ENCODE measurements at places on chromosomes 2 and 18. TPM values are rescaled to one million over a fixed set of nuclear protein-coding genes. Genes with fewer than 3 reads are reported as not detected.

The SERPINB10 gene
- total RNA-seq, result not detected

The MEP1B gene
- total RNA-seq, result 0.09 TPM

- no peak overlapping the region for H3K4me3 ChIP-seq
- H3K27me3 ChIP-seq, result no peaks in the 10 kb centered on the region
- H3K36me3 ChIP-seq, result no peaks in the 10 kb centered on the region
- H3K27ac ChIP-seq, result no peak overlapping the region
- no peak for DNase-seq
- peaks cover 52% of the 10 kb centered on the region for H3K4me1 ChIP-seq
Measured at GRCh38 chr2:144683966-144684365, 164.0 kb upstream of the ZEB2 start.

GRCh38 chr18:45686891-45687611, 36.9 kb upstream of the SLC14A1 start:
- peak overlapping the region; percentile 79 for H3K4me3 ChIP-seq
- H3K27me3 ChIP-seq, result no peaks in the 10 kb centered on the region
- no peaks in the 10 kb centered on the region for H3K36me3 ChIP-seq
- peaks cover 46% of the 10 kb centered on the region for H3K4me1 ChIP-seq
- DNase-seq, result peak; percentile 43

The FNDC4 gene
- total RNA-seq, result not detected

GRCh38 chr18:58768293-58768974, 96.2 kb upstream of the ZNF532 start:
- peak overlapping the region; percentile 58 for H3K4me3 ChIP-seq
- no peaks in the 10 kb centered on the region for H3K36me3 ChIP-seq
- H3K27me3 ChIP-seq, result peaks cover 12% of the 10 kb centered on the region
- no peak overlapping the region for H3K27ac ChIP-seq
- peak; percentile 58 for DNase-seq
- peaks cover 7% of the 10 kb centered on the region for H3K4me1 ChIP-seq

DNA sequence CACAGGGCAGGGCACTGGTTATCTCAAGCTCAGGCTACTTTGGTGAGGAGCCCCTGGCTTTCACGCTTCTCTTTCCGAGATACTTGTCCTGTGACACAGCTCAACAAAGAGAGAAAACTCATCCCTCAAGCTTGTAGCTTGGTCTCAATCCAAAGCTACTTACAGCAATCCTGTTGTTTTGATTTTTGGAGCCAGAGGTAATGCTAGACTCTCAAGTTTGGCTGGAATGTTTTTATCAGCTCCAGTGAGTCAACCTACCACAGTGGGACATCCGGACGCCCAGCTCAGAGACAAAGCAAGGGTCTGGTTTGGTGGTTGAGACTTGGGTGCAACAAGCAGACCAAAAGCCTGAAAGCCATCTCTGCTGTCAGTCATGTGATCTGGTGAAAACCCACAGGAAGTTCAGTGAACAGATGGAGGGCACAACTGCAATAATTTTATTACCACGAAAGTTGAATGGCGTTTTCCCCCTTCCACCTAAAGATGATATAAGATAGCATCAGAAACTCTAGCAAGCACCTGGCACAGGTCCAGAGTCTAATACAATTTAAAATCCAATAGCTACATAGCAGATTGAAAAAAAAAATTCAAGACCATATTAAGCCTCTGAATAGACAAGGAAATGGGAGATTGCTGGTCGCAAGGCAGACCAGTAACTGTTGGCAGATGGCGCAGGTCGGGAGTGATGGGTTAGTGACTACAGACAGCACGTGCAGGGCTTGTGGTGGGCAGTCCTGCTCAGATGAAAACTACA, 102.3 kb upstream of the SMAD7 start:
- peak overlapping the region; percentile 57 for H3K4me3 ChIP-seq
- DNase-seq, result no peak
- H3K36me3 ChIP-seq, result peaks cover 8% of the 10 kb centered on the region
- H3K27me3 ChIP-seq, result no peaks in the 10 kb centered on the region
- H3K27ac ChIP-seq, result peak overlapping the region; percentile 32
- H3K4me1 ChIP-seq, result peaks cover 43% of the 10 kb centered on the region

DNA sequence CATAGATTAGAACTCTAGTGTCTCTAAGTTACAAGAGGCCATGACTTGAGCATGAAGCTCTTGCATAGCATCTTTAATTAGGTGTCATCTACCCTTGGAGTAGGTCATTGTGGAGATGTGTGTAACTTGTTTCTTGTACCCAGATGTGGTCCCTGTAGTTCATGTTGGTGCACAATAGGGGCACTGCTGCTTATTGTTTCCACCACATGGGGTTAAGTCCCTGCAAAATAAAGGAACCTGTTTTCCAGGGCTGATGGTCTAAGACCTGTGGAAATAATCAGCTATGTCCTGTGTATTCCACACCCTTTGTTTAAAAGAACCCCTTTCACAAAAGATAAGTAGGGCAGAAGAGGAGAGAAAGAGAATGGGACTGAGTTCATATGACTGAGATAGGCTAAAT, 28.6 kb downstream of the ASXL3 start:
- H3K4me3 ChIP-seq, result no peak overlapping the region
- H3K27me3 ChIP-seq, result no peaks in the 10 kb centered on the region
- DNase-seq, result no peak
- H3K4me1 ChIP-seq, result no peaks in the 10 kb centered on the region

The ANKZF1 gene
- 96.0 TPM for total RNA-seq

The CYP26B1 gene
- not detected for total RNA-seq

GRCh38 chr18:48840491-48840877, 110.3 kb downstream of the SMAD7 start:
- H3K27me3 ChIP-seq, result no peaks in the 10 kb centered on the region
- peaks cover 27% of the 10 kb centered on the region for H3K4me1 ChIP-seq
- DNase-seq, result no peak
- H3K27ac ChIP-seq, result no peak overlapping the region
- H3K36me3 ChIP-seq, result no peaks in the 10 kb centered on the region

GRCh38 chr2:112946086-112946485, 31.7 kb upstream of the IL36G start:
- H3K4me3 ChIP-seq, result no peak overlapping the region
- H3K27ac ChIP-seq, result no peak overlapping the region
- DNase-seq, result no peak
- peaks cover 11% of the 10 kb centered on the region for H3K27me3 ChIP-seq
- H3K4me1 ChIP-seq, result no peaks in the 10 kb centered on the region

The CREB1 gene
- total RNA-seq, result 112 TPM

The SLC8A1 gene
- 0.04 TPM for total RNA-seq

The TIMM21 gene
- 27.0 TPM for total RNA-seq

- DNase-seq, result no peak
- no peak overlapping the region for H3K27ac ChIP-seq
- no peak overlapping the region for H3K4me3 ChIP-seq
- no peaks in the 10 kb centered on the region for H3K36me3 ChIP-seq
- H3K27me3 ChIP-seq, result no peaks in the 10 kb centered on the region
Measured at GRCh38 chr2:74819702-74820101, 14.2 kb upstream of the HK2 start.

GRCh38 chr2:224893848-224894247, 148.4 kb downstream of the DOCK10 start:
- peak overlapping the region; percentile 95 for H3K27ac ChIP-seq
- H3K36me3 ChIP-seq, result peaks cover 65% of the 10 kb centered on the region
- peaks cover 62% of the 10 kb centered on the region for H3K4me1 ChIP-seq
- no peaks in the 10 kb centered on the region for H3K27me3 ChIP-seq

DNA sequence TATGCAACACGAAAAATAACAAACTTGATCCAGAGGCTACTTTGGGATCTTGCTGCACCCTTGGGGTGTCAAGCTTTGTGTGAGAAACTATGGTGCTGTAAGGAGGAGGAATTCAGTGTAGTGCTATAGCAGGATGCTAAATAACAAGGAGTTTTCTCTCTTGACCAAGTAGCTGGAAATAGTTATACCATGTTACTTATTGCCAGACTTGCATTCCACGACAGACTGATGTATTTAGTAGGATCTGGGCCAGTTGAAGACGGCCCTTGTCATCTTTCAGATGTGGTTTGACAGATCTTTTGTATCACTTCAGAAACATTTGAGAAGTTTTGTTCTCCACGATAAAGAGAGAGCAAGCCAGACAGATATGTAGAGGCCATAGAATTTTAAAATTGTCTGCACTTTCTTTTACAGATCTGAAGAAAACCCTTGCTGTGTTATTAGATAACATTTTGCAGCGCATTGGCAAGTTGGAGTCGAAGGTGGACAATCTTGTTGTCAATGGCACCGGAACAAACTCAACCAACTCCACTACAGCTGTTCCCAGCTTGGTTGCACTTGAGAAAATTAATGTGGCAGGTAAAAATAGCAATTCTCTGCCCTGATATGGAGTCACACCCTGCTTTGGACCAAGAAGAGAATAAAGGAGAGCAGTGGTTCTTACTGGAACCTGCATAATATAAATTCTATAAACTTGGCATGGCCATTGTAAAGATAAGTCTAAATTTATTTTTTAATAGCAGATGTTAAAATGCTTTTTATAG, 16.3 kb downstream of the MGAT5 start:
- peaks cover 49% of the 10 kb centered on the region for H3K36me3 ChIP-seq
- H3K4me3 ChIP-seq, result no peak overlapping the region
- no peaks in the 10 kb centered on the region for H3K27me3 ChIP-seq
- DNase-seq, result no peak
- H3K27ac ChIP-seq, result peak overlapping the region; percentile 84

The PLGLB1 gene
- 8.3 TPM for total RNA-seq

The GRP gene
- total RNA-seq, result not detected

DNA sequence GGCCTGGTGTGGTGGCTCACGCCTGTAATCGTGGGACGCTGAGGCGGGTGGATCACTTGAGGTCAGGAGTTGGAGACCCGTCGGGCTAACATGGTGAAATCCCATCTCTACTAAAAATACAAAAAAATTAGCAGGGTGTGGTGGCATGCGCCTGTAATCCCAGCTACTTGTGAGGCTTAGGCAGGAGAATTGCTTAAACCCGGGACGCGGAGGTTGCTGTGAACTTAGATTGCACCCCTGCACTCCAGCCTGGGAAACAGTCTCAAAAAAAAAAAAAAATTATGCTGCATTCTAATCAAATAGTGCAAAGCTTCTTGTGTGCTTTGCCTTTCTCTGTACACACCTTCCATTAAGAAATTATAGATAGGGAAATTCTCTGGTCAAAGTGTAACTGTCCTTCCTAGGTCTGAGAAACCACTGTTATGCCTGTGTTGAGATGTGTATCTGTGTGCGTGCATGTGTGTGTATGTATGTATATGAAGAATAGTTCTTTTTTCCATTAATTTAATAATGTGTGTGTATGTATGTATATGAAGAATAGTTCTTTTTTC, 2.5 kb downstream of the CD28 start:
- H3K4me1 ChIP-seq, result peaks cover 12% of the 10 kb centered on the region
- H3K4me3 ChIP-seq, result no peak overlapping the region
- no peak overlapping the region for H3K27ac ChIP-seq
- no peaks in the 10 kb centered on the region for H3K36me3 ChIP-seq

DNA sequence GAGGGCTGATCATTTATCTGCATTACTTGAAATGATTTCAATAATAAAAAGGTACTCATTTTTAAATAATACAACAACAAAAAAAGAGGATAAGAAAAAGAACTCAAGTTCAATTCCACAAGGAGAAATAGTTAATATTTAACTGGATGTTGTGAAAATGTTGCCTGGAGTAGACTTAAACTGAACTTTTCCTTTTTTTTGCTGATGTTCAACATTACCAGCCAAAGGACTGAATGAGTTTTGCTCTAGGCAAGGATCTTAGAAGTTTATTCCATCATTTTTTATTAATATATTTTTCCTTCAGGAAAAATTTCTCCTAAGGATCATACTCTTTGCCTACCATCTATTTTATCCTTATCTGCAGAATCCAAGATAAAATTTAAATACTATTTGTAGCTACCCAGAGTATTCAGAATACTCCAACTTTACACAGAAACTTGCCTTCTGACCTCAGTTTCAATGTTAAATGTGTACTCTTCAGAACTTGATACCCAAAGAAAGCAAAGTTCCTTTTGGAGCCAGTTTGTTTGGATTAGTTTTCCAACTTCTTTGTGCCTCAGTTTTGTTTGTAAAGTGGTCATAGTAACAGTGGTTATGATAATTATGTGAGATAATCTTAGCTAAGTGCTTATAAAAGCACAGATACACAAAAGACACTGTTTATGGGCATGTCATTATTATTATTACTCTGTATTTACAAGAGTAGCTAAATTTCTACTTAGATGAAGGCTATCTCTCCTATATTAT, 12.8 kb downstream of the CKAP2L start:
- DNase-seq, result no peak
- H3K4me3 ChIP-seq, result no peak overlapping the region
- H3K4me1 ChIP-seq, result peaks cover 18% of the 10 kb centered on the region
- H3K36me3 ChIP-seq, result no peaks in the 10 kb centered on the region

The MRO gene
- total RNA-seq, result not detected

GRCh38 chr2:85248773-85249509, 78.8 kb downstream of the TGOLN2 start:
- peaks cover 7% of the 10 kb centered on the region for H3K27me3 ChIP-seq
- H3K4me3 ChIP-seq, result no peak overlapping the region
- H3K27ac ChIP-seq, result no peak overlapping the region
- no peaks in the 10 kb centered on the region for H3K36me3 ChIP-seq
- H3K4me1 ChIP-seq, result no peaks in the 10 kb centered on the region

DNA sequence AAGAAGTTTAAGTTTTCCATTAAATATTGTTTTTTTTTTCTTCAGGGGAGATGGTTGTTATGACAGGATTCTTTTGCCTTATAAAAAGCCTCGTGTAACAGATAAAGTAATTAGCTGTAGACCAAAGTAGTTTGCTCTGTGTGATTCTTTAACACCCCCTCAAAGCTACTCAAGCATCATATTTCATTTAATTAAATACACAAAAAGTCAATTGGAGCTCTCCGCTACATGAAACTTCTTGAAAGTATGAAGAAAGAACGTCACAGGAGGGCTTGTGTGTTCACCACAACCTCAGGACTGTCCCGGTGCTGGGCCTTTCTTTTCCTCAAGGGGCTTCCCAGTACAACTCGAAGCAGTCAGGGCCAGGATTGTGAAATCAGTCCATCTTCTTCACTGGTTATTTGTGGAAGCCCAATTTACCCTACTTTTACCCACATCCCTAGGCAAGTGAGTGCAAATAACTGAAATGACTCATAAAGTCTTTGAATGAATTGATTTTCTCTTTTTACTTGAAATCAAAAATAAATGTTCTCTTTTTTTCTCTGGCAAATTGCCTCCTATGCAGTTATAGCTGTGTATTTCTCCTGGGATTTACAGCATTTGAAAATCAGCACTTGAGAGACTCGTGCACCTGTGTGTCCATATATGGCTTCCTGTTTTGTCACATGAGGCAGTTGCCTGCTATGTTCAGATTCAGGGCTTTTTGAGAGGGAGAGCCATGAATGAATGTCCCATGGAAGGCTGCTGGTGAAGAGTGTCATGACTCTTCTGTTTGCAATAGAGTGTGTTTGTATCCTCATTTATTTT, 48.6 kb downstream of the LINC00305 start:
- no peak for DNase-seq
- H3K27me3 ChIP-seq, result peaks cover 2% of the 10 kb centered on the region
- H3K4me3 ChIP-seq, result no peak overlapping the region
- H3K27ac ChIP-seq, result no peak overlapping the region

GRCh38 chr2:201242571-201243277, 17.6 kb upstream of the CASP8 start:
- DNase-seq, result no peak
- H3K4me1 ChIP-seq, result peaks cover 74% of the 10 kb centered on the region
- H3K36me3 ChIP-seq, result peaks cover 33% of the 10 kb centered on the region
- H3K4me3 ChIP-seq, result no peak overlapping the region

GRCh38 chr2:181258720-181259119, 198.5 kb upstream of the ITGA4 start:
- H3K27ac ChIP-seq, result no peak overlapping the region
- DNase-seq, result no peak
- H3K4me3 ChIP-seq, result no peak overlapping the region
- H3K27me3 ChIP-seq, result no peaks in the 10 kb centered on the region

- H3K4me1 ChIP-seq, result no peaks in the 10 kb centered on the region
- H3K4me3 ChIP-seq, result no peak overlapping the region
- no peak for DNase-seq
- peaks cover 3% of the 10 kb centered on the region for H3K27me3 ChIP-seq
- H3K36me3 ChIP-seq, result no peaks in the 10 kb centered on the region
- H3K27ac ChIP-seq, result no peak overlapping the region
Measured at GRCh38 chr2:156695020-156695419, 258.8 kb downstream of the GPD2 start.

Data from activated B cell treated with CpG ODN at 0.5 μM for 24 hours (primary cell).